NCI-H2171 (cell line): ENCODE measurements at places on chromosomes 2 and 18.

- DNase-seq: no peak
Measured at GRCh38 chr2:106139238-106139935, 54.7 kb downstream of the UXS1 start.

GRCh38 chr2:162925595-162925994, 87.0 kb upstream of the KCNH7 start:
- DNase-seq: no peak

- no peak for DNase-seq
Measured at GRCh38 chr2:238285653-238286082, 2.7 kb downstream of the PER2 start.

DNA sequence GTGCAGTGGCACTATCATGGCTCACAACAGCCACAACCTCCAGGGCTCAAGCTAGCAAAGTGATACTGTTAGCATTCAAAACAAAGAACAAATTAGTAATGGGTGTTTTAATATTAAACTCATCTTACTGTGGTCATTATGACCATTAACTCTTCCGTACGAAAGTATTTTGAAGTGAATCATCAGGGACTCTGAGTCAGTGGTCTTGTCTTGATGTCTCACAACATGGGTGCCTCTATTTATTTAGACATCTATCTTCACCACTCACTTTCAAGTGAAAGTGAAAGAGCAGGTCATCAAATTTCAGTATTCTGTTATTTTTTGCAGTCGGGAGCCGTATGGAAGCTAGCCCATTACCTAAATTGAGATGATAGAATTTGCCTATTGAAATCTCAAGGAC, 1118.2 kb downstream of the DPP10 start:
- no peak for DNase-seq

DNA sequence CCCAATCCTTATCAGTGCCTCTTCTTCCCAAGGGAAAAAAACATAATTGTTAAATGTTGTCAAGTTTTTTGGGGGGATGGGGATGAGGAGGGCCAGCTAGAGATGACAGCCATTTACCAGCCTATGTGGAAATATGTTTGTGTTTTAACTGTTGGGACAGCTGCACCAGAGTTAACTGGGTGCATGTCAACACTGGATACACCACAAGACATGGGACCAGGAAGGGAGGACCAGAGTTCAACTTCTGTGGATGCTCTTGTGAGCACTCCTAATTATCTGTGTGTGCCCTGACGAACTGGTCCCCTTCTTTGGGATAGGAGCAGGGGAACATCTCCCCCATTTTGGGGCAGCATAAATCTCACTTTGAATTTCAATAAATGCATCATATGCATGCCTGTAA, 66.1 kb upstream of the FZD5 start:
- DNase-seq: no peak

DNA sequence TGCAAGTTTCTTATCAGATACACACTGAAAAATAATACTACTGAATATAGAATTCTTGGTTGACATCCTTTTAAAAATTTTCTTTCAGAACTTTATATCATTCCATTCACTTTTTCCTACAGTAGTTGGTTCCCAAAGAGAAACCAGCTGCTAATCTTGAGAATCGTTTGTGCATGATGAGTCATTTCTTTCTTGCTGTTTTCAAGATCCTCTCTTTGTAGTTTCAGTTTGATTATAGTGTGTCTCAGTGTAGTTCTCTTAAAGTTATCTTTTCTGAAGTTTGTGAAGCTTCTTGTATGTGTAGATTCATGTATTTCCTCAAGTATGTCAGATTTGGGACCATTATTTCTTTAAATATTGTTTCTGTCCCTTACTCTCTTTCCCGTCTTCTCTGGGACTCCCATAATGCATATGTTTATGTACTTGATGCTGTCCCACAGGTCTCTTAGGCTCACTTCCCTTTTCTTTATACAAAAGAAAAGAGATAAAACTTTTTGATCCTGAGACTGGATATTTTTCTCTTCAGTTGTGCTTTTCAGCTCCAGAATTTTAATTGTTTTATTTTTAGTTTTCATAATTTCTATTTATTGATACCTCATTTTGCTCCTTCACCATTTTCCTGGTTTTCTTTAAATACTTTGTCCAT, 801.0 kb downstream of the TDRD15 start:
- no peak for DNase-seq

DNA sequence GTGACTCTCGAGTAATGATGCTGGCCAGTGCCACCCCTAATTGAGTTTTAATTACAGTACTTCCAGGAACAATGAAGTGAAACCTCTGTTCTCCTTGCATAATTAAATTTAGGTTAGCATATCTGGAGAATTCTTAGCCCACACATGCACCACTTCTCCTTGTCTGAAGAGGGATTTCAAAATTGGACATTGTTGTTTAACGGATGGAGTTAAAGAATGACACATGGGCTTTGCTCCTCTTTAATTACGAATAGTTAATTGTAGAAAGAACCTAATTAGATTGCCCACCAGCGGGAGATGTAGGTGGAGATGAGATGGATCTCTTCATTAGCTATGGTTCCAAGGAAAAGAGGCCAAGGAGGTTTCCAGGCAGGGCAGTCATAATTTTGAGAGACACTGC, 33.1 kb upstream of the EN1 start:
- DNase-seq: no peak

DNA sequence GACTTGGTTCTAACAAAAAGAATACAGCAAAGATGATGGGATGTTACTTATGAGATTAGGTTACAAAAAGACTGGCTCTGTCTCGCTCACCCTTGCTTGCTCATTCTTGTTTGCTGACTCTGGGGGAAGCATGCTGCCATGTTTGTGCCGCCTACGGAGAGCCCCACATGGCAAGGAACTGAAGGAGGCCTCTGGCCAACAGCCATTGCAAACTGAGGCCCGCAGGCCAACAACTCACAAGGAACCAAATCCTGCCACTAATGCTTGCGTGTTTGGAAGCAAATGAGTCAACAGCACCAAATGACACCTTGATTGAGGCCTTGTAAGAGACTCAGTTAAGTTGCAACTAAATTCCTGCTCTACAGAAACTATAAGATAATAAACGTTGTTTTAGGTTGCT, 297.6 kb upstream of the STON1 start:
- no peak for DNase-seq

GRCh38 chr18:8301427-8302172, 307.6 kb upstream of the RAB12 start:
- DNase-seq: no peak

- no peak for DNase-seq
Measured at GRCh38 chr2:154391051-154391450, 307.4 kb upstream of the KCNJ3 start.

- DNase-seq: no peak
Measured at GRCh38 chr18:22723773-22724172, 209.4 kb upstream of the RBBP8 start.

DNA sequence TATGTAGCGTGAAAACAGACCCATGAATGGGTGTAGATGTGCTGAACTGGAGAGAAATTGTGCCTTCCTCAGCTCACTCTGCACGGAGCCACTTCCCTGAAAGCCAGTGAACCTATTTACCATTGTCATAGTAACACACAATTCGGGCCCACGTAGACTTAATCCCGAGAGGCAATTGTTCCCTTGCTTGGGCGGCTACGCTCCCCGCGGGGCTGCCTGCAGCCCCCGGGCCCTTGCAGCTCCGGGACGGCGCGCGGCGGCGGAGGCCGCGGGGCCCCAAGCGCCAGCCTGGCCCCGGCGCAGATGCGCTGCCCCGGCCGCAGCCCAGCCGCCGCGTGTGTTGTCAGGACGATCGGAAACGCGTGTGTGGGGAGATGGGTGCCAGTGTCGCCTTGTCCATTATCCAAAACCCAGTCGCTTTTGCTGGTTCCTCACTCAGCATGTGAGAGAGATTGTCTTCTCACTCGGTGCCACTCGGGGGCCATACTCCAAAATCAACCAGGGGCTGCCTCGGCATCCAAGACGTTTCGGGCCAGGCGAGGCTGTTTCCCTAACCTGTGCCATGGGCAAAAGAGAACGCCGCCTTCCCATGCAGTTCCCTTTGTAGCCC, 17.9 kb upstream of the LRRTM1 start:
- DNase-seq: no peak

GRCh38 chr2:221370076-221370856, 201.8 kb downstream of the EPHA4 start:
- DNase-seq: no peak

GRCh38 chr2:173990970-173991819, 26.0 kb upstream of the SP3 start:
- DNase-seq: peak; percentile 88

DNA sequence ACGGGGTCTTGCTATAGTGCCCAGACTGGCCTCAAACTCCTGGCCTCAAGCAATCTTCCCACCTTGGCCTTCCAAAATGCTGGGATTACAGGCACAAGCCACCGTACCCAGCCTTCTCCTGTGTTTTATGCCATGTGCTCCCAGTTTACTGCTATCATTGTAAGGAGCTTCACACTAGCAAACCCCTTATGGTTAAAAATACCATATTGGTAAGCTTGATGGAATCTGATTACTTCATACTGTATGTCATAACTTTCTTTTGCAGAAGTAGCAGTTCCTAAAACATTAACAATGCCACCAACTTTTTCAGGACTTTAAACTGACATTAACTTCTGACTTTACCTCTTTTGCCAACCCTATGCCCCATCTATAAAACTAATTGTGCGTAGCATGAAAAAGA, 36.2 kb downstream of the HAT1 start:
- no peak for DNase-seq

GRCh38 chr18:61502472-61502871, 169.2 kb downstream of the CDH20 start:
- peak; percentile 13 for DNase-seq

- no peak for DNase-seq
Measured at GRCh38 chr2:57890464-57890863, 156.1 kb upstream of the VRK2 start.

DNA sequence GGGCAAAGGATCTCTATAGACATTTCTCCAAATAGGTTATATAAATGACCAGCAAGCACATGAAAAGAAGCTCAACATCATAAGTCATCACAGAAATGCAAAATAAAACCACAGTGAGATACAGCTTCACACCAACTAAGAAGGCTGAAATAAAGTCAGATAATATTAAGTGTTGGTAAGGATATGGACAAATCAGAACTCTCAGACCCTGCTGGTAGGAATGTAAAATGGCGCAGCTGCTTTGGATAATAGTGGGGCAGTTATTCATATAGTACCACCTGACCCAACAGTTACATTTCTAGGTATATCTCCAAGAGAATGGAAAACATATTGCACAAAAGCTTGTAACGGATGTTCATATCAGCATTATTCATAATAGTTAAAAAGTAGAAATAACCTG, 14.0 kb downstream of the EPB41L5 start:
- DNase-seq: no peak

DNA sequence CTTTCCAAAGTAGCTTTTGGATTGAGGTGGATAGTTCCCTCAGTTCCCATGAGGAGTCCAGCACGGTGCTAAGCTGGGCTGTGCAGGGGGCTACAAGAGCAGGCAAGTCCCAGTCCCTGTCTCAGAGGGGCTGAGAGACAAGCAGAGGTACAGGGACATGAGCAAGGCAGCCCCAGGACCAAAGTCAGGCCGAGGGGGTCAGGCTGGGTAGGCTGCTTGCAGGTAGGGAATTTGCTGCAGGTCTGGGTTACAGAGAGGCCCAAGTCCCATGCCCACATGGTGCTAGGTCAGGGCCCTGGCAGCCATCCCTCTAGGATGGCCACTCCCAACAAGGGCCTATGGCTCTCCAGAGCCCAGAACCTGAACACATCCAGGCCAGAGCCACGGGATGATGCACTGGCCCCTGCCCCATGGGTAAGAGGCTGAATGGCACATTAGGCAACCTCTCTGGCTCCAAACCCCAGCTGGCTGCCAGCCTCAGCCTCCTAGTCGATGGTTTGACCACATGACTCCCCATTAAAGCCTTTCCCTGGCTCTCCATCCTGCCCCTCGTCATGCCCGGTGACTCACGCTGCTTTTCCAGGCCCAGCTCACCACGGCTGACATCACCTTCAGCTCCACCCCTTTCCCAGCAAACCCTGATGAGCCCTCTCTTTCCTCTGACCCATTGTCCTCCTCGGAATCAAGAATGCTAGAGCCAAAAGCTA, 83.7 kb downstream of the SDC1 start:
- DNase-seq: no peak

GRCh38 chr2:167653131-167653530, 594.3 kb downstream of the STK39 start:
- DNase-seq: no peak

DNA sequence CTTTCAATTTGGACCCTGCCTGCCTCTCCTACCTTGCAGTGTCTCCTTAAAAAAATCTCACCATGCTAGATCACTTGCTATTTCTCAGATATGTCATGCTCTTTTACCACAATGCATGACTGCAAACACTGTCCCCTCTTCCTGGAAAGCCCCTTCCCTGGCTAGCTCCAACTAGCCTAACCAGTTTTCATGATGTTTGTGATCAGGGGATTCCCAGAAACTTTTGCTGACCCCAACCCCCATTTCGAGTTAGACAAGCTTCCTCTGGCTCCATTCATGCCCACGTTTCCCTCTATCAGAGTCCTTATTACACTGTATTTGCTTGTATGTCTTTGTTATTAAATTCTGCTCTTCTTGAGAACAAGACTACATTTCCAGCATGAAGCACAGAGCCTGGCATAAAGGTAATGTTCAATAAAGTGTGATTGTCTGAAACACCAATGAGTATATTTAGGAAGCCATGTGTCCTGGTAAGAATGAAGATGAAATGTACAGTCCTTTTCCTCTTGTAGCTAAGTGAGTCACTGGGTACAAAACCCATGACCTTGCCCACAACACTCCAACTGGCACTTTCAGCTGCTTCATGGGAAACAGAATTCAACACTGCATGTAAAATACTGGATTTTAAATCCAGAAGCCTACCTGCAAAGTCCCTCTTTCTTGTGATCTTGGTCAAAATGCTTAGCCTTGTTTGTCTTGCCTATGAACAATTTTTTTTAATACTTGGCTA, 62.0 kb upstream of the ATL2 start:
- no peak for DNase-seq

- no peak for DNase-seq
Measured at GRCh38 chr2:171512683-171513195, 9.5 kb upstream of the CYBRD1 start.

GRCh38 chr2:191582355-191582754, 95.6 kb upstream of the NABP1 start:
- DNase-seq: no peak

- no peak for DNase-seq
Measured at GRCh38 chr2:237979331-237979730, 12.5 kb downstream of the UBE2F start.

GRCh38 chr2:54423213-54423612, 32.9 kb upstream of the SPTBN1 start:
- DNase-seq: no peak

- DNase-seq: no peak
Measured at GRCh38 chr2:226600184-226600583, 199.4 kb downstream of the IRS1 start.

DNA sequence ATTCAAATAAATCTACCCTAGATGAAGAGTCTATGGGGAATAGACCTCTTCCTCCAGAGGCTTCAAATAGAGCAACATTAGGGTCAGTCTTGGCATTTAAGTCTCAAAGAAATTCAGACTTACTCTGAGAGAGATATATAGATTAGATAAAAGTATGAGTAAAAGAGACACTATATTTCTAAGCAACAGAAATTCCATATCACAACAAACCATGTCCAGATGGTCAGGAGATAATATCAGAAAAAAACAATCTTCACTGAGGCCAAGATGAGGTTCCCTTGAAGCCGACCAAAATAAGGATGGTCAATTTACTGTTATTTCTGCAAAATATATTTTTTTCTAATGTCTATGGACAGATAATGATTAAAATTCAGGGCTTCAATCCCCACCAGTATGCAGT, 89.1 kb upstream of the NOSTRIN start:
- no peak for DNase-seq
